ENCODE measurements at places on chromosomes 7 and 10.

DNA sequence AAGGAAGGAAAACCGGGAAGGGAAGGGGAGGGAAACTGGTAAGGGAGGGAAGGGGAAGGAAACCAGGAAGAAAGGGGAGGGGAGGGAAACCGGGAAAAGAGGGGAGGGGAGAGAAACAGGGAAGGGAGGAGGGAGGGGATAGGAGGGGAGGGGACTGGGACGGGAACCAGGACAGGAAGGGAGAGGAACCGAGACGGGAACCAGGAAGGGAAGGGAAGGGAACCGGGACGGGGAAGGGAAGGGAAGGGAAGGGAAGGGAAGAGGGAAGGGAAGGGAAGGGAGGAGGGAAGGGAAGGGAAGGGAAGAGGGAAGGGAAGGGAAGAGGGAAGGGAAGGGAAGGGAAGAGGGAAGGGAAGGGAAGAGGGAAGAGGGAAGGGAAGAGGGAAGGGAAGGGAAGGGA lies 13.6 kb downstream of the C10orf67 start:
- no peak for DNase-seq

DNA sequence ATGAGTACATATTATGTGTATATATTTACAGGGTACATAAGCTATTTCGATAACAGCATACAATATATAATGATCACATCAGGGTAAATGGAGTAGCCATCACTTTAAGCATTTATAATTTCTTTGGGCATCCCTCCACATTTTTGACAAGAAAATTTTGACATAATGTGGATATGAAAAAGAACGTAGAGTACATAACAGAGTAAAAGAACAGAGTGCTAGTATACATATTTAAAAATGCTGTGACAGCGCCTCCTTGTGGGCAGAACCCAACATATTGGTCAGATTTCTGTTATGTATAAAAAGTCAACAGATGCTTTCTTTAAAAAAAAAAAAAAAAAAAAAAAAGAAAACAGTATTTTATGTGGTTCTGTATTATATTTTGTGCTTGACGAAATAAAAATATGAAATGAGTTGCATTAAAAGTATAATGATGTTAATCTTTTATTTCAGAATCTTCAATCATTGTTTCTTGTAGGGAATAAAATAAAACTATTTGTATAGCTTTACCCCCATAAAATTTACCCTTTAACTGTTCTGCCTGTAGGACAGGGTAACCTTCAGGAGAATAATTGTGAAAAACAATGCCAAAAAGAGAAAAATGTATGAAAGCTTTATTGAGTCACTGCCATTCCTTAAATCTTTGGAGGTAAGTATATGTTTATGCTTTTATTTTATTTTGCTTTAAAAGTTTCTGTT lies 18.3 kb upstream of the HBP1 start:
- peak; percentile 57 for DNase-seq

- no peak for DNase-seq
Observed at GRCh38 chr7:55387062-55387965, 22.2 kb downstream of the LANCL2 start.

GRCh38 chr10:89118091-89118490 lies 89.0 kb downstream of the CH25H start:
- no peak for DNase-seq
